Small intestine (tissue), 16 donors: ENCODE measurements at places on chromosomes 12 and 14.

GRCh38 chr12:94561943-94562411, 88.4 kb downstream of the TMCC3 start:
- DNase-seq = no peak

- no peak for DNase-seq
These were observed 94.3 kb downstream of the ADGRD1 start for GRCh38 chr12:131047789-131048610.

DNA sequence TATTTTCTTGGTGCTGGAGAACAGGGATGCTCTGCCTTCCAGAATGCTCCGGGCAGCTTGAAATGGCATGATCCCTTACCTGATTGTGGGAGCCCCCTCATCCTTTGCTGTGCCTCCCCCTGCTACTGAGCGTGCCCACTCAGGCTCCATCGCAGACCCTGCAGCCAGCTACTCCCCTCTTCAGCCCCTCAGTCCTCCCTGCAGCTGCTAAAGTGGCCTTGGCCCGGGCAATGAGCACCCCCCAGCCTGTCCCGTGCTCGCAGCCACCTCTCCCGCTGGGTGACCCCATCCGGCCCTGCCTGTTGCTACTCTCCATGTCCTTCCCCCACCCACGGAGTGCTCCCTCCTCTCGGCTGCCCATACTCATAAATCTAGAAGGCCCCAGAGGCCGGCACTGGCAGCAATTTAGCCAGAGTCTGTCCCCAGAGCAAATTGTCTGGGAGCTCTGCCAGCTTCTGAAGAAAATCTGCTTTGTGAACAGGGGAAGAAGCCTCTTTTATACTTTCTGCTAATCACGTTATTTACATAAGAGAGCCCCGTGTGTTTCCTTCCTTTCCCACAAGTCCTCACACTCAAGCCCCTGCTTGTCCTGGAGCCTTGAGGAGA, 143.7 kb upstream of the FRMD6 start:
- DNase-seq = peak; percentile 32

GRCh38 chr12:26018926-26019325, 60.4 kb downstream of the RASSF8 start:
- no peak for DNase-seq

DNA sequence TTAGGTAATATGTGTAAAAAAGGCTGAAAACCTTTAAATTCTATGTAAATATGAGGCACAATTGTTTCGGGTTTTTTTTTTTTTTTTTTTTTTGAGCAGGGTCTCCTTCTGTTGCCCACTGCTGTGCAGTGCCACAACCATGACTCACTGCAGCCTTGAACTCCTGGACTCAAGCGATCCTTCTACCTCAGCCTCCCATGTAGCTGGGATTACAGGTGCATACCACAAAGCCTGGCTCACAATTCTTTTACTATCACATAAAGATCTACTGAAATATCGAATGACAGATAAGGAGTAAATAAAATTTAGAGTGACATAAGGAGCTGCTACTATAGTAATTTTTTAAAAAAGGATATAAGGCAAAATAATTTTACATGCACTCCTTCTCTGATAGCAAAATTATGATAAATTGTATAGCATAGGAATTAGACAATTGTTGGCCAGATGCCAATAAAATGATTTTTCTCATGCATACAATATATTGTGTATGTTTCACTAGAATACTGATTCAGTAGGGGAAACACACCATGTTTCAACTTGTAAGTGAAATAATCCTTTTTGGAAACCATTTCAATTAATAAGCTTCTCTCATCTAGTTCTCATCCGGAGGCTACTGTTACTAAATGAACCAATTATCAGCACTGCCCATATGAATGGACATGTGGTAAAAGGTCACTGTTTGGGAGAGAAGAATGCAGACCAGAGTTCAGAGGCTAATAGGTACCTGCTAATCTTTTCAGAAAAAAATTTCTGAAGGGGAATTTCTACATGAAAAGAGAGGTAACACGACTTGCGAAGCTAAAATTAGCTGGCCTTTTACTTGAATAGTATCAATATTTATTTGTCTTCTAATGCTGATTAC, 108.4 kb downstream of the PPP1R12A start:
- DNase-seq = no peak

GRCh38 chr14:82009076-82009475, 475.4 kb upstream of the SEL1L start:
- DNase-seq = peak; percentile 41

DNA sequence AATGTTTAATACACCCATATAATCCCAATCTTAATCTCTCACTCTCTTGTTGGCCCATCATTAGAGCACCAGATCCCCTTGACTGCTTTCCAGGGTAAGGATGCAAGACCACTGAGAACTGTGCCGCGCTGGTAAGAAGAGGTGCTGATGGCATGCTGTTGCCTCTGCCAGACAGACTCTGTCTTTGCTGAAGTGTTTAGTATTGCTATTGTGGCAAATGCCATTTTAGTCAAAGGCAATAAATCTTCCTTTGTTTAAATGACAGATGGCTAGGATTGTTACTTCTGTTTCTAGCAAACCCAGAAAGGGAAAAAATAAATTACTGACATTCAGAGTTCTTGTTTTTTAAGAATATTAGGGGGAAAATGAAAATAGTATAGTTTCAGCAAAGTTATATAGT, 152.3 kb downstream of the MON2 start:
- DNase-seq = no peak

DNA sequence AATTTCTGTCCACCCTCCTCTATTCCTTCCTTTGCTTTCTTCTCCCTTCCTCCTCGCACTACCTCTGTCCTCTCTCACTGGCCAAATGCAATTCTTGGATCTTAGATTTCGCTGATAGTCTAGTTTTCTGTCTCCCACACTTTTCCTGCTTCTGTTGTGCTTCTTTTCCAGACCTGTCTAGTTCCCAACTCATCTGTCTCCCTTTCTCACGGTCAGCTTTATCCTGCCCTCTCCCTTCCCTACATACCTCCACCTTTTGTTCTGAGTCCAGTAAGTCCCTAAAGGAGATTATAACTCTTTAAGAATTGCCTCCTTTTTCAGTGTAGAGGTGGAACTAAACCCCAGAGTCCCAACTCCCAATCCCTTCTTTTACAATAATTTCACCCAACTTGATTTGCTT, 880 bp upstream of the MMP14 start:
- DNase-seq = no peak

GRCh38 chr14:73752297-73752992, 38.3 kb upstream of the PNMA1 start:
- DNase-seq = peak; percentile 75

- peak; percentile 58 for DNase-seq
These were observed 18.9 kb upstream of the SMUG1 start for GRCh38 chr12:54207539-54208294.

DNA sequence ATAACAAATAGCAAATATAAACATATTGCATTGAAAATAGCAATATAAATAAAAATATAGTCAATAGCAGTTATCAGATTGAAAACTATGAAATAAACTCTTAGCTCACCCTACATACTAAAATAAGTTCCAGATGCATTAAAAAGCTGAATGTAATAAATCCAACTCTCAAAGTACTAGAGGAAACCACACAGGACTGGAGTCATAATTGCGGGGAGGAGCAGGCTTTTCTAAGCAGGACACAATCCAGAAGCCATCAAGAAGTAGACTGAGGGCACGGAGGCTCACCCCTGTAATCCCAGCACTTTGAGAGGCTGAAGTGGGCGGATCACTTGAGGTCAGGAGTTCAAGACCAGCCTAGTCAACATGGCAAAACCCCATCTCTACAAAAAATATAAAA, 22.2 kb downstream of the GSC start:
- DNase-seq = no peak

GRCh38 chr12:85036234-85036707, at the start of the genes LRRIQ1 and TSPAN19:
TSS of gene LRRIQ1 (plus strand) at chr12:85036351. CDS start at chr12:85038177, 1,826 bp downstream.
TSS of gene TSPAN19 (minus strand) at chr12:85036277. CDS start at chr12:85029946, 6,331 bp downstream.
- peak; percentile 76 for DNase-seq

- no peak for DNase-seq
These were observed 174.8 kb downstream of the APAF1 start for GRCh38 chr12:98819821-98820404.

GRCh38 chr12:75784591-75784990, 247.0 kb downstream of the PHLDA1 start:
- DNase-seq = no peak

DNA sequence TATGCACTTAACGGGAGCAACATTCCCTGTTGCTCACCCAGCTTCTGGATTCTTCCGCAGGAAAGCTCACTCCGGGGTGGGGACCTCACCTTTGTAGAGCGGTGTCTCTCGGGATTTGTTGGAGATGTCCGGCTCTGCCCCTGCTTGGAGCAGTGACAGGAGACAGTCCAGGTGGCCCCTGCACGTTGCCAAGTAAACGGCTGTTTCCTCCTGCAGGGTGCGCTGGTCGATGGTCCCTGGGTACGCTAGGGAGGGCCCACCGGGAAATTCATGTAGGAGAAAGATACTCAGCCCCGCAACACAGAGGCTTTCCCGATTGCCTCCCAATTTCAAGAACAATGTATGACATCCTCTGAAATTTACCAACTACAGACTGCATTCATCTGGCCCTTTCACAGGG, 23.1 kb downstream of the ASB2 start:
- no peak for DNase-seq

- DNase-seq = no peak
These were observed 32.2 kb downstream of the CYP46A1 start for GRCh38 chr14:99716091-99716849.

- DNase-seq = no peak
These were observed 1124.6 kb downstream of the AACS start for GRCh38 chr12:126189856-126190255.

DNA sequence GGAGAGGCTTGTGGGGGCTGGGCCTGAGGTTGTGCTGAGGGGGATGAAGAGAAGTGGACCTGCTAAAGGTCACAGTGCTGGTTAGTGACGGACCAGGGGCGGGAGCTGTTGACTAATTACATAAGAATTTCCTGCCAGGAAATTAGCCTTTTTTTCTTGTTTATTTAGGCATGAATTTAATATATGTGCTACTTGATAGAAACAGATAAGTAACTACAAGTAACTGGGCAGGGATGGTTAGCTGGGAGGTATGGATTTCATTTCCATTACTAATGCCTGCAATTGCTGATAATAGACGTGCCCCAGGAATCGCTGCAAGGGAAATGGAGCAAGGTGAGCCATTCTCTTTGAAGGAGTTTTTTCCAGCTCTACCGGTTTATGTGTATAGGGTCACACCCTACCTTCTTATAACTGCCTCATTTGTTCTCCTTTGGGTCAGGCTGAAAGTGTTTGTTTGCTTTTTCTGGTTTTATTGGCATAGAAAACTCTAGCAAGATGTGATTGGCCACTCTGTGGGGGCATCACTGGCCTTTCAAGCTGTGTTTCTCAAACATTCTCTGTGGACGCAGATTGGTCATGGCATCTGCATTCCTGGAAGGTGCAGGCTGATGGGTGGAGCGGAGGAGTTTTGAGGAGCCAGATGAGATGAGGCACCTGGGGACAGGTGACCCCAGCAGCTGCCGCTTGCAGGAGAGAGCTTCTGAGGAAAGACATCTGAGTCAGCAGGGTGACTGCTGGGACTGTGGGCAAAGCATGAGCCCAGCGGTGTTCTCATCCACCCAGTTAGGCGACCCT, 19.0 kb upstream of the GPRC5A start:
- DNase-seq = peak; percentile 83

GRCh38 chr14:71661441-71661840, 270.8 kb upstream of the RGS6 start:
- no peak for DNase-seq

- peak; percentile 65 for DNase-seq
These were observed 6.4 kb upstream of the TC2N start for GRCh38 chr14:91873471-91874415.

DNA sequence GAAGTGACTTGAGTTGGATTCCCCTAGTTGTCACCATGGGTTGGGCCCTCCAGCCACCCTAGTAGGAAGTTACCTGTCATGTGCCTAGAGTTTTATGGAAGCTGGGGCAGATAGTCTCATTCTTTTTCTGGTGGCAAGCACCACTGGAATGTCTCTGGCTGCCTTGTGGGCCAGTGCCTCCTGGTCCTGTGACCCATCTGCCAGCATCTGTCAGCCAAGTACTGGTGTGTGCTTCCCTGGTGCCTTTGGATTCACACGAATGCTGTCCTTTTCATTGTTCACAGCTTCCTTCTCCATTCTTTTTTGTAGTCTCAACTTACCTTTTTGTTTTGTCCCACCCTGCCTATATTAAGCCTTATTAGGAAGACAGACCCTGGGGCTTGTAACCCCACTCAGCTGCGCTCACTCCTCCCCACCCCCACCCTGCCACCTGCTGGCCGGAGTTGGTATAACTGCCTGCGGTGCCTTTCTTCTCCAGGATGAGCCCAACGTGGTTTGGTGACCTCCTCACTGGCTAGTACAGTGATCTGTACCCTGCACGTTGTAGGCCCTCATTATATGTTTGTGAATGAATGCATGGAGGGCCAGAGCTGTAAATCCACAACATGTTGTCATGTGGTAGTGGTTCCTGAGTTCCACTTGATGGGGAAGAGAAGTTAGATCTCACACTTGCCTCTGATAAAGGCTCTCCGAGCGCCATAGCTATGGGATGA, 125.7 kb downstream of the TSPAN9 start:
- peak; percentile 37 for DNase-seq

- peak; percentile 75 for DNase-seq
These were observed 15.3 kb upstream of the ADSS1 start for GRCh38 chr14:104708606-104709268.

- DNase-seq = no peak
These were observed 241.5 kb downstream of the SUDS3 start for GRCh38 chr12:118617611-118618450.

- no peak for DNase-seq
These were observed 362.6 kb downstream of the TMEM121 start for GRCh38 chr14:105888784-105889665.
